ENCODE measurements at places on chromosomes 4 and X.
A peak's percentile ranks its signal among the peaks of the same experiment; 100 is the strongest.

DNA sequence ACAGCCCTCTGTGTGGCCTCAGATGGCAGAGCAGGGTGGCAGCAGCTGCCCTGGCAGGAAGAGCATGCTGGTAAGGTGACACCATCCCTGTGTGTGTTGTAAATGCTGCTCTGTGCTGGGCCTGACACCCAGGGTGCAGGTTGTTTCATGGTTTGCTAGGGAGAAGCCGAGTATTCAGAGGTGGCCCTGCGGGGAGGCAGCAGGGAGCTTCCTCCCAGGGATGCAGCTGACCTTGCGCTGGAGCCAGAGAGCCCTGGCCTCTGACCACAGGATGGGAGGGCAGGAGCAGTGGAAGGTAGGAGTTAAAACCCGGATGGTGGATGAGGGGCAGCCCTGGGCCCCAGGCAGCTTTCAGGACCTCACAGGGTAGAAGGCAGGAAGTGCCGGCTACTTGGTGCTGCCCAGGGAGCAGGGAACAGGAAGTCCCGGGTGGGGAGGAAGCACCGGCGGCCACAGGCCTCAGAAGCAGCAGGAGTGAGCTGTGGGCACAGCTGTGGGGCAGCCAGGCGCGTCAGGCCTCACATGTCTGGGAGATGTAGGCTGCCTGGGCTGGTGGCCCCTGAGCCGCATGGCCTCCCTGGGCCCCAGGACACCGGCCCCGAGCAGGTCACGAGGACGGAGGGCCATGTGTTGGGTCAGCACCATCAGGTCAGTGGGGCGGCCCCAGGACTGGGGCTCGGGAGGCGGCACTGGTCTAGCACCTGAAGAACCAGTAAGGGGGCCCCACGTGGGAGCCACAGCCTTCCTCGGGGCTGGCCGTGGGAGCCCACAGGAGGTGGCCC lies 19.1 kb downstream of the SH3BP2 start:
- DNase-seq = peak; percentile 78

- DNase-seq = no peak
Observed at GRCh38 chr4:87227751-87228151, 7.3 kb upstream of the KLHL8 start.

- DNase-seq = no peak
Observed at GRCh38 chr4:64774626-64775025, 365.4 kb upstream of the TECRL start.

GRCh38 chr4:1333256-1333655 lies 13.8 kb upstream of the UVSSA start:
- DNase-seq = no peak

GRCh38 chr4:167218022-167218608 lies 16.2 kb downstream of the SPOCK3 start:
- no peak for DNase-seq

GRCh38 chr4:70722199-70722791 lies 531 bp downstream of the RUFY3 start:
- no peak for DNase-seq

GRCh38 chr4:99436462-99436861 lies 1.3 kb upstream of the ADH7 start:
- no peak for DNase-seq

Measured in germinal center (tissue), 1 donor.